Activated CD8-positive, alpha-beta memory T cell treated with anti-CD3 and anti-CD28 coated beads, Interleukin-2, amount 50 U/mL, for 4 hours (primary cell): ENCODE measurements at places on chromosomes 5 and 9.
A peak's percentile ranks its signal among the peaks of the same experiment; 100 is the strongest.

- no peak for DNase-seq
Observed at GRCh38 chr9:21779397-21779796, 23.0 kb upstream of the MTAP start.

- DNase-seq, result no peak
Observed at GRCh38 chr9:97237311-97237786, 70.1 kb upstream of the CCDC180 start.

DNA sequence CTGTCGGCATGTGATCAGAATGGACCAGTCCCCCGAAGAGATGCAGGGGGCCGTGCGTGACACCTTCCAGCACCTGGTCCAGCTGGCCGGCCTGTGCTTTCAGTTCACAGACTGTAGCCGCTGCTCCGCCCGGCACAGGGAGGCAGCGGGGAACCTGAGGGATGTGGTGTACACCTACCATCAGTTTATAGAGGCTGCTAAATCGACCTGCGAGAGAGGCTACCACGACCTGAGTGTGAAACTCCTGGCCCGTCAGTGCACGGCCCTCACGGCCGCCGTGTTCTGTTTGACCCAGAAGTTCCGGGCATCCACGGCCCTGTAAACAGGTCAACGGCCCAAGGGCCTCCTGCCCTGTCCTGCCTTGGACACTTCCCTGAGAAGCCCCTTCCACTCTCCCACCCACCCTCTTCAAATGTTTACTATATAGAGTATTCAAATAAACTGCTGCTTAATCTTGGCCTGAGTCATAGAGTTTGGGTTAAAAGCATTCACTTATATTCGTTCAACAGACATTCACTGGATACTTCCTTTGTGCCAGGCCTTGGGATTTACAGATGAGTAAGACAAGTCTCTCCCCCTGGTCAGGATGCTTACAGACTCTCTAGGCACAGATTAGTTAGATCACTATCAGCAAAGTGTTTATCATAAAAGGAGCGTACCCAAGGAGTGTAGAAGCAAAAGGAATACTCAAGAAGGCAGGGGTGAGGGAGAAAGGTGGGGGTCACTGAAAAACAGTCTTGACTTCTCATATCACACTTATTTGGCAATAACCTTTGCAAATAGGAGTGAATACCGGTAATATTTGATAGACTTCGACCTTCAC lies 6.9 kb upstream of the TRMT10B start:
- DNase-seq, result no peak

GRCh38 chr5:132272311-132273210 lies 15.1 kb downstream of the PDLIM4 start:
- peak; percentile 74 for DNase-seq

- no peak for DNase-seq
Observed at GRCh38 chr5:109694451-109694891, 4.7 kb downstream of the MAN2A1 start.

DNA sequence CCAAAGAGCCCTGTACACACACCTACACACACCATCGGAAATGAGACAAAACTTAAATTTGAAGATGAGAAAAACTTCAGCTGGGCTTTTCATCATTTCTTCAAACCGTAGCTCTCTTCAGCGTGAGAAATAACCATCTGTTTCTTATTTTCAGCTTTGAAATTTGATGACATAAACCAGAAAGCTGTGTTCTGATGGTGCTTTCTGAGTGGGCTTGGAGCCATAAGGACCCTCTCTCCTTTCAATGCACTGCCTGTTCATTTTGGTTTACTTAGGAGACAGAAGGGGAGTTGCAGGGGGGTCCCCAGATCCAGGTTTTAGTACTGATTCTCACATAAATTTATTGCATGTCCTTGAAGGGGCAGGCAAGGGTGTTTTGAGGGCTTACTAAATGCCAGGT lies 9.5 kb downstream of the FBXO10 start:
- DNase-seq, result no peak

DNA sequence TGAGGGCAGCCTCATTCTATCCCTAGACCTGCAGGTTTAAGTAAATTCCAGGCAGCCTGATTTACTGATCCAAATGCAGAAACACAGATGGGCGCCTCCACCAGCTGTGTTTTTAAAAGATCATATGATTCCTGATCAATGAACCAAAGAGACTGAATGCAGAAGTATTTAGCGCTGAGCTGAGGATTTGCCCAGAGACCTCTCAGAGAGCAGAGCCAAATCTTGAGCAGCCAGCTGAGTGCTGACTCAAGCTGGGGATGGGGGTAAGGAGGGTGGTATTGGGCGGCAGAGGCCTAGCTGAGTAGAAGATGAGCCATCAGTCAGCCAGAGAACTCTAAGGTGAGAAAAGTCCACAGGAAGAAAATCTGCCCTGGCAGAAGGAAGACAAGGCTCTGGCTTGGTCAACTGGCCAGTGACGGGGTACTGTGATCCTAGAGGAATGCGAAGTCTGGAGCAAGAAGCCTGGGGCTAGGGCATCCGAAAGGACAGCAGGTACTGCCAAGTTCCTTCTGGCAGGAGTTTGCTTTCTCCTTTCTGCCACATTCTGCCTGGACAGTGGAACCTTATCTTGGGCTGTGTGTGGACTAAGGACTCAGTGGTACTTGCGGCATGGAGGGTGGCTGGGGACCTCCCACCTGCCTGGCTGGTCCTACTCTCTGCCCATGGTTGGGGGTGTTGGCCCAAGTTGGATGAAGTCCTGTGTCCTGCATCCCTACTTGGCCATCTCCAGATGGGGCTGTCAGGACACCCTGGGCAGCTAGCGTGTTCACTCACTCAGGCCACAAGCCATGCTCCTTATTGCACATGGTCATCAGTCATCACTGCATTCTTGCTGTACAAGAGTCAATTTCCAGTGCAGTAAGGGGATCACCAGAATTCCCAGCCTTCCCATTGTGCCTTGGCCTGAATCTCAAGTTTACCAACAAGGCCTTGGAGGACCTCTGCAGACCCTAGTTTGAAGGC lies 34.5 kb upstream of the CDKN2AIPNL start:
- DNase-seq, result no peak

GRCh38 chr9:95049761-95050160 lies 267.7 kb downstream of the FANCC start:
- DNase-seq, result no peak

GRCh38 chr9:110357505-110357904 lies 19.8 kb upstream of the TXNDC8 start:
- DNase-seq, result no peak

- no peak for DNase-seq
Observed at GRCh38 chr9:91913986-91914385, 36.0 kb downstream of the ROR2 start.

GRCh38 chr5:98004463-98004862 lies 769.0 kb upstream of the RGMB start:
- DNase-seq, result no peak

DNA sequence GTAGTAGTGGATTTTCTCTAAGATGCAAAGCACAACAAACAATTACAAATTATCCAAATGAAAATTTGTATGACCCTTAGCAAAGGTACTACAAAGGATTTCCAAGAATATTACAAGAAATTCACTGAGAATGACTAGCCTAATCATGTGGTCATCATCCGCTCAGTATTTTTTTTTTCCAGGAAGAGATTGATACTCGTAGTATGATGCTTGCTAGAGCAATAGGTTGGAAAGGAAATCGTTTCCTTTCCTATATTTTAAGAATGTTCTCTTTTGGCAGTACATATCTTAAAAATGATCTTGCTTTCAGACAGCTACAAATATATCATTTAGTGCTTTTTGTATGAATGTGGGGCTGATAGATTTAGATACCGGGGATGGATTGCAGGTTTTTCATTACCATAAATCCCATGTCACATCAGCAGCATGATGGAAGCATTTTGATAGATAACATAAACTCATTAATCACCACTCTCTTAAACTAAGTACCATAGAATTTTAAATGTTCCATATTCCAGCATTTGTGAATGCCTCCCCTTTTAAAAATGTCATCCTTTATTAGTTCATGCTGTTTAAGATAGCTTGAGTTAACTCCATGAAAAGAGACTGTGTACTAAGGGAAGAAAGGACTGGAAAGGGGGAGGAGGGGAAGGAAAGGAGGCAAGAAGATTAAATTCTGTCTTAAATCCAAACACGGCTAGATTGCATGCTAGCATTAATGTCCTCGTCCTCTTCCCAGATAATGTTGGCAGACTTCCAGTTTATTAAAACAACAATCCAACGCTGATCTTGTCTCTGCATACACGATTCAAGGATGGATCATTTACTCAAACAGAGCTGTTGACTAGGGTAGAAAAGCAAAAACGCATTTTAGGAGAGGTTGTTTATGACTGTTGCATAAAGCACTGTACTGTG lies 311.7 kb upstream of the ZNF608 start:
- DNase-seq, result no peak

DNA sequence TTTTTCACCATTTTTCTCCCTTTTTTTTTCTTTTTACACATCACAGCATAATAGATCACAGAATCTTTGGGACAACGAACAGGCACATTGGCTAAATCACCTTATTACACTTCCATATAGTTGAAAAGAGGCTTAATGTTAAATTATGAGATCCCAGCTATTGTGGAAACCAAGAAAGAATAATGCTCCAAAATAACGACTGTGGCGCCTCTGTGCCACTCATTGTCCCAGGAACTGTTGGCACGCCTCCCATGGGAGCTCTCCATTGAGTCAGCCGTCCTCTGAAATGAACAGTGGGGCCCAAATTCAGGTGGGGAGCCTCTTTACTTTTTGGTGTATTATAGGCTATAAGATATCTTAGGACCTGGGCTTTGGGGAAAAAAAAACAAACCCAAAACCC lies 82.2 kb upstream of the NFIB start:
- no peak for DNase-seq

DNA sequence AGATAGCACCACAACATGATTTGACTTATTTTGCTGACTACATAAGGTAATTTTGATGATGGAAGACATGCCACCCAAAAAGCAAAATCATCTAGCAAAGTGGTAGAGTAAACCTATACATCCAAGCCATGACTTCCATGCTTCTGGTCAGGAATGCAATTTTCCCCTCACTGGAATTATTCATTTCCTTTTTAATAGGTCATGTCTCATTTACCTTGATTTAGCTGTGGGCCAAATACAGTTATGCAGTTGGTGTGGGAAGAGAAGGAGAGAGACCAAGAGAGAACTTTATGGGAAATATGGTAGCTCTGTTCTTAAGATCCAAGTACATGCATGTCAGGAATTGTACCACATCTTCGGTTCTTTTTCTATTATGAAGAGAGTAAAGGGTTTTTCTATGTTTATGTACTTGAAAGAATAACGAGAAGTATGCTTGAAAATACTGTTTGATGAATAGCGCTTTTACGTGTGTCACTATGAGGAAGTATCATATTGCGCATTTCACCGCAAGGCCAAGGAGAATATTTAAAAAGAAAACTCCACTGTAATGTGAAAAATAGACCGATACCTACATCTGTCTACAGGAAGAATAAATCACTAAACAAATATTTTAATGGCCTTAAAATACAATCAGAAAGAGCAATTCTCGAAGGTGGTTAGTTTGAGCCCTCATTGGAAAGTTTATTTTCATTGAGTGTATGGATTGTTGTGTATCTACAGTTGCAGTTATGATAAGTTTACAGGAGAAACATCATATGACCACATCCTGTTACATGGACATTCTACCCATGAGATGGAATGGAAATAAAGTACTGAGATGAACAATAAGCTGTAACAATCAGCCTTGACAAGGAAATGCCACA lies 134.0 kb downstream of the FOXD1 start:
- DNase-seq, result no peak

DNA sequence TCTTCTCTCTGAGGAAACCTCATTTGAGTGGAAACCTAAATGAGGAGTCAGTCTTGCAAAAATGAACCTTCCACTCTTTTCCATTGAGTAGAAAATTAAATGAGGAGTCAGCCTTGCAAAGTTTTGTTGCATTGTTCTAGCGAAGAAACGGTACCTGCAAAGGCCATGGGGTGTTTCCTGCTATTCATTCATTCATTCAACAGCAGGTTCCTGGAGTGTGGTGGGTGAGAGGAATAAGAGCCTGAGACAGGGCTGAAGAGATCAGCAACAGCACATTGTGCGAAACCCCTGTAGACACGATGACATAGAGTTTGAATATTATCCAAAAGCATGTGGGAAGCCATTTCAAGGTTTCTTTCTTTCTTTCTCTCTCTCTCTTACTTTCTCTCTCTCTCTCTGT lies 14.6 kb upstream of the SETX start:
- no peak for DNase-seq

- no peak for DNase-seq
Observed at GRCh38 chr5:5278815-5279381, 138.8 kb downstream of the ADAMTS16 start.

DNA sequence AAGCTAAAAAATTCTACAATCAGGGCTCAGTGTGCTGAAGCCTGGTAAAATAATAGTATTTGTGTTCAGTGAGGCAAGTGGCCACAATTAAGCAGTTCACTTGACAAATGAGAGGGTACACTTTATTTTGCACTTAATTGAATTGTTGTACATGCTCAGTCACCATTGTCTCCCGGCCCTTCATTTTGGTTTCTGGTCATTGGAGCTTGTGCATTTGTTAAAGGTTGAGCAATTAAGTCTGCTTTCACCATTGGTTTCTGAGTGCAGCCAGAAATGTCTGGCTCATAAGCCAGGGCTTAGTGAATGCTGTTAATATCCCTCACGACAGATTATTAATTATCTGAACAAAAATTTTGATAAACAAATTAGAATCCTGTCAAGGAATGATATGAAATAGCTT lies 89.6 kb downstream of the PRDM6 start:
- DNase-seq, result no peak

DNA sequence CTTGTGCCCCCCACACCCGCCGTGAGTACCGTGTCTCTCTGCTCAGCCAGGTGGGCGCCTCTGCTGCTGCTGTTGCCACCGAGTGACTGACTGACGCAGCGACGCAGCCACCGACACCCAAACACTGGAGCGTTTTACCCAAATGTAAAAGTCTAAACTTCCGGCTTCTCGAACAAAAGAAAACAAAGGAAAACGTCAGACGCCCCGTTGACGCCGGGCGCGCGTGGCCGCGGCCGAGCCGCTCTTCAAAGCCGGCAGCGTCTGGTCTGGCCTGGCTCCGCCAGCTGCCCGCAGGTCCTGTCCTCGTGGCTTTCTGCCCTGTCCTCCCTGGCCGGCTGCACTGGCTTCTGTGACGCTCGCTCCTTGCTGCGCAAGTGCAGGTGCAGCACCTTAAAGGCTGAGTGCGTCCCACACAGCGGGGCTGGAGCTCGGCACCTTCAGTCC lies 41.4 kb upstream of the CLPTM1L start:
- DNase-seq, result peak; percentile 72

- DNase-seq, result peak; percentile 84
Observed at GRCh38 chr9:137095664-137096517, 9.1 kb downstream of the MAN1B1 start.

GRCh38 chr5:181211208-181211607 lies 6.2 kb upstream of the TRIM7 start:
- DNase-seq, result no peak

- no peak for DNase-seq
Observed at GRCh38 chr9:22739712-22740111, 293.1 kb downstream of the DMRTA1 start.

DNA sequence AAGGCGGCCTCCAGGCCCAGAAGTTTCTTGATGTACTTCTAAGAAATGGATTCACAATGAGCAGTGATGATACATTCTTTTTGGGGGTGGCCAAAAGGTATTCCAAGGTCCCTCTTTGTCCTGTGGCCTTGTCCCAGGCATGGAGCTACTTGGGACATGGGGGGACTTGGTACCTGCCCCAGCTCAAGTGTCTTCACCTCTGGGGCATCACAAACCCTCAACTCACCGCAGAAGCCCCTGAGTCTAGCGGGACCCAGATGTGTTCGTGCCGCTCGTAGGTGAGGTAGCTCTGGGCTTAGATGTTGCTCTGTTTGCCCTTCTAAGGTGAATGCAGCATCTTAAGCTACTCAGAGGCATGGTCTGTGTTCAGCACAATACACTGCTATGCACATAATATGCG lies 338.0 kb upstream of the IRX4 start:
- no peak for DNase-seq
